ENCODE measurements at places on chromosomes 2 and 18. TPM values are rescaled to one million over a fixed set of nuclear protein-coding genes. Genes with fewer than 3 reads are reported as not detected.

DNA sequence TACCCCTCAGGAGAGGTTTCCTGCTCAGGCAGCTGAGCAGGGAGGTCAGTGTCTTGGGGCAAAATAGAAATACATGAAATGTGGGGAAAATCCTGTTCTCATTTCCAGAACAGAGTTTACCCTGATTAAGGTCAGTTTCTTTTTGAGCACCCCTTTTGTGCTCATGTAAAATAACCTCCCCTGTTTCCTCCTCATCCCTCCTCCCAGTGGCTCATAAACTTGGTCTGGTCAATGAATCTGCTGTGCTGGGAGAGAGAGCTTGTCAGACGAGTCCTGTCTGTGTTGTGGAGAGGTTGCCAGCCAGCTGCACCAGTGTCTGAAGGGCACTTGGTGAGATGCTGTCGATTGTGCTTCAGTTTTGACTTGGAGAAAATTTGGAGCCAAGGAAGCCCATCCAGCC, 48.6 kb downstream of the NTSR2 start:
- H3K4me3 ChIP-seq, result no peak overlapping the region
- no peaks in the 10 kb centered on the region for H3K27me3 ChIP-seq
- H3K27ac ChIP-seq, result no peak overlapping the region
- no peaks in the 10 kb centered on the region for H3K36me3 ChIP-seq

The LYG2 gene
- total RNA-seq, result not detected

The RNF144A gene
- 14.9 TPM for total RNA-seq

GRCh38 chr2:212928681-212929080, 222.7 kb downstream of the IKZF2 start:
- H3K27me3 ChIP-seq, result no peaks in the 10 kb centered on the region
- H3K4me3 ChIP-seq, result no peak overlapping the region
- no peak for DNase-seq
- H3K36me3 ChIP-seq, result no peaks in the 10 kb centered on the region
- no peak overlapping the region for H3K27ac ChIP-seq
- no peaks in the 10 kb centered on the region for H3K4me1 ChIP-seq

DNA sequence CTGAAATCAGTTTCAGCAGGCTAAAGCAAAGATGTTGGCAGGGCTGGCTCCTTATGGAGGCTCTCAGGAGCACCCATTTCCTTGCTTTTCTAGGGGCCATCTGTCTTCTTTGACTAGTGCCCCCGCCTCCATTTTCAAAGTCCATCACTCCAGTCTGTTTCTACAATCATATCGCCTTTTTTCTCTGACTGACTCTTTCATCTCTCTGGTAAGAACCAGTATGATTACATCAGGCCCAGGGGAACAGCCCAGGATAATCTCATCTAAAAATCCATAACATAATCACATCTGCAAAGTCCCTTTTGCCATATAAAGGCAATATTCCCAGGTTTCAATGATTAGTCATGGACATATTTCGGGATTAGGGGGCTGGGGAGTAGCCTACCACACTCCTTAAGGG, 57.0 kb downstream of the CUL3 start:
- H3K4me3 ChIP-seq, result no peak overlapping the region
- no peaks in the 10 kb centered on the region for H3K27me3 ChIP-seq
- peaks cover 7% of the 10 kb centered on the region for H3K36me3 ChIP-seq
- DNase-seq, result no peak
- peaks cover 52% of the 10 kb centered on the region for H3K4me1 ChIP-seq

DNA sequence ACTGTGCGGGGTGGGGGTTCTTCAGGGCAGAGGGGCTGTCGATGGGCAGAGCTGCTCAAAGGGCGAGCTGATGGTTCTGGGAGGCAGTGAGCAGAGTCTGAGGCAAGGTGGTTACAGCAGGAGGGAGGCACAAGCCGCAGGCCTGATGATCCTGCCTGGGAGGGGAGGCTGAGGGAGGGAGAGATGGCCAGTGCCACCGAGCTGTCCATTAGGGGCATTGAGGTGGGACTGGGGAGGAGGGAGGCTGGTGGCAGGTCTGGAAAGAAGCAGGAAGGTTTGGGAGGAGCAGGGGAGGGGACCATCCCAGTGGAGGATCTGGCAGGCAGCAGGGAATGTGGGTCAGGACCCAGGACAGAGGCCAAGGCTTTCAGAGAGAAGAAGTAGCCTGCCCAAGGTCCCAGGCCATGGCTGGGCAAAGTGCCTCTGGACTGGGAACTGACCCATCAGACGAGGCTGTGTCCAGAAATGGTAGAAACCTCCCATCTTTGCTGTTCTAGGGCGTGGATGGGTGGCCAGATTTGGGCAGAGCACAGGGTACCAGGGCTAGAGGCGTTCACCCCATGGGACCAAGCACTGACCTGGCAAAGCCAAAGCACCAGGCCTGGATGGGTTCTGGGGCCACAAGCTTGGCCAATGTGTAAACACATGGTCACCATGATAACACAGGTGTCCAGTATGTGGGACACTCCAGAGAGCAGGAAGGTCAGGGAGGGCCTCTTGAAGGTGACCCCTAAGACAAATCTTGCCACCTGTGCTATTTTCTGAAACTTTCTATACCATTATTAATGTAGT, 55.5 kb downstream of the INHBB start:
- H3K4me3 ChIP-seq, result no peak overlapping the region
- no peaks in the 10 kb centered on the region for H3K36me3 ChIP-seq
- no peaks in the 10 kb centered on the region for H3K27me3 ChIP-seq

- peak overlapping the region; percentile 95 for H3K27ac ChIP-seq
- peaks cover 3% of the 10 kb centered on the region for H3K27me3 ChIP-seq
- no peak for DNase-seq
- peaks cover 63% of the 10 kb centered on the region for H3K4me1 ChIP-seq
- H3K36me3 ChIP-seq, result peaks cover 3% of the 10 kb centered on the region
These were observed 860 bp upstream of the CD8A start for GRCh38 chr2:86791573-86791972.

The GBX2 gene
- not detected for total RNA-seq

DNA sequence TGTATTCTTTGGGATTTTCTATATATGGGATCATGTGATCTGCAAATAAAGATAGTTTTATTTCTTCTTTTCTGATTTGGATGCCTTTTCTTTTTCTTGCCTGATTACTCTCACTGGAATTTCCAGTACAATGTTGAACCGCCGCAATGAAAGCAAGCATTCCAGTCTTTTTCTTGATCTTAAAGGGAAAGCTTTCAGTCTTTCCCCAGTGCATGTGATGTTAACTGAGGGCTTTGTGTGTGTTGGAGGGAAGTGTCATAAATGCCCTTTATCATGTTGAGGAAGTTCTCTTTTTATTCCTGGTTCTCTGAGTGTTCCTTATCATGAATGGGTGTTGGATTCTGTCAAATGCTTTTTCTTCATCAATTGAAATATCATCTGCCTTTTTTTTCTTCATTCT, 16.9 kb upstream of the CYBRD1 start:
- no peaks in the 10 kb centered on the region for H3K36me3 ChIP-seq
- no peak overlapping the region for H3K27ac ChIP-seq
- H3K4me1 ChIP-seq, result no peaks in the 10 kb centered on the region
- no peaks in the 10 kb centered on the region for H3K27me3 ChIP-seq

DNA sequence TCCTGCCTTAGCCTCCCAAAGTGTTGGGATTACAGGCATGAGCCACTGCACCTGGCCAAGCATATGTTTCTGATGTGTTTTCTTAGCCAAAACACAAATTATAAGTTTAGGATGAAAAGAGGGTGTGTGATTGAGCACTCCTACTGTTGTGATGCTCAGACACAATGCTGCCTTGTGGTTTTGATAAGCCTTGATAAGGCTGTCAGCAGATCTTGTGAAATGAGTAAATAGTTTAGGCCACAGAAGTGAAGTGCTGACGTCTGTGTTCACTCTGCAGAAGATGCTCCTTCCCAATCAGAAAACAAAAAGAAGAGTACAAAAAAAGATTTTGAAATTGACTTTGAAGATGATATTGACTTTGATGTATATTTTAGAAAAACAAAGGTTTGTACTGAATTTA, 24.3 kb downstream of the NCAPH start:
- no peak overlapping the region for H3K4me3 ChIP-seq
- H3K27ac ChIP-seq, result no peak overlapping the region
- DNase-seq, result no peak
